ENCODE measurements at places on chromosomes 12 and 14.

- no peak for DNase-seq
These were observed 80.9 kb downstream of the HECTD1 start for GRCh38 chr14:31126680-31127079.

- no peak for DNase-seq
These were observed 262.7 kb upstream of the ALG10B start for GRCh38 chr12:38053655-38054464.

DNA sequence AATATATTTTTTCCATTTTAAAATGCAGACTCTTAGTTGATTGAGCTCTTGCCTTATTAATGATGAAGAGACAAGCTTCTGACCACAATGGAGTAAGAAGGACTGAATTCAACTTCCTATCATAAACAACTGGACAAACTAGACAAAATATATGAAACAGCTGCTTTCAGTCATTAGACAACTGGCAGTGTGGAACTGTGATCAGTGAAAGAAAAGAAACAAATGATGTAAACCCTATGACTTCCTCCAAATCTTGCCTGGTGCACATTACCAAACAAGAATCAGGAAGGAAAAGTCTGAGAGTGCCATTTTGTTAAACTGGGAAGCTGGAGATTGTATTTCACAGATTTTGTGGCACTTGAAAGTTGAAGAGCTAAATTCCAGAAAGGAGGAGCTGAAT, 154.7 kb upstream of the ATXN7L3B start:
- no peak for DNase-seq

GRCh38 chr12:113418213-113418879, 3.8 kb upstream of the SDSL start:
- no peak for DNase-seq

DNA sequence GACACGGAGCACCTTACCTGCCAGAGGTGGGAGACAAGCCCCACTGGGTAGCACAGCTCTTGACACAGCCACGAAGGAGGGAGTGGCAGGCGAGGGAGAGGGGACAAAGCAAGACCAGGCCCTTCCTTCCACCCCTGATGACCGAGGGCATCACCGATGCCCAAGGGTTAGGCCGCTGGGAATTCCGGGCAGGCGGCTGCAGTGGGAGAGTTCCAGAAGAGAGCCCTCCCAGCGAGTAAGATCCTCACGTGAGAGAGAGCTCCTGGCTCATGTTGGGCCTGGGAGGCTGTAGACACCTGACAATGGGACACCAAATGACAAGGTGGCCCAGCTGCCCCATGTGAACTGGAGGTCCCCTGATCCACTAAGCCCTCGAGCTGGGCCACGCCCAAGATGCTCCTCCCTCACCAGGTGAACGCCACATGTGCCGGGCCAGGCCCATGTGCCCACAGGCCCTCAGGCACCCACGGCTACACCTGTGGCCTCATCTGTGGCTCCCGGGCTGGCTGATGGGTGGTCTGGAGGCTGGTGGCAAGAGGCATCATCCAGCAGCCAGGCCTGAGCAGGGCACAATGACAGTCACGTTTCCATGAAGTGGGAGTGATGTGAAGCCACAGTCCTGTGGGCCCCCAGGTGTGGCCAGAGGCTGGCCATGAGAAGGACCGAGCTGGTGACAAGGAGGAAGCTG, 32.1 kb upstream of the C14orf180 start:
- DNase-seq: no peak

GRCh38 chr12:30613119-30613830, 82.4 kb downstream of the IPO8 start:
- no peak for DNase-seq

DNA sequence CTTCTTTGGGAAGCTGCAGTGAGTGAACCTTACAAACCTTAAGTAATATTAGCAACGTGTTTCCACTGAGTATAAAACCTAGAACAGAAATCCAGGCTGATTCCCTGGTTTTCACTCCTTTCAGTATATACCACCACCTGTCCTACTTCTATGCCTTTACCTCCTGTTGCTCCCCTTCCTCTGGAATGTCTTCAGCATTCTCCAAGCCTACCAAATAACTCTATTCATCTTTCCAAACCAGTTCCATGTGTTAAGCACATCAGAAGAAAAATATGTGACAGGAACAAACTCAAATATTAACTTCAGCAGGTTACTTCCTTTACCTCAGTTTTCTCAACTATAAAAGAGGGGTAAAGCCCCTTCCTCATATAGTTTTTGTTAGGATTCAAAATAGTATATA, 39.8 kb downstream of the LIMA1 start:
- no peak for DNase-seq

- DNase-seq: no peak
These were observed 27.4 kb upstream of the DYRK2 start for GRCh38 chr12:67621112-67621511.

DNA sequence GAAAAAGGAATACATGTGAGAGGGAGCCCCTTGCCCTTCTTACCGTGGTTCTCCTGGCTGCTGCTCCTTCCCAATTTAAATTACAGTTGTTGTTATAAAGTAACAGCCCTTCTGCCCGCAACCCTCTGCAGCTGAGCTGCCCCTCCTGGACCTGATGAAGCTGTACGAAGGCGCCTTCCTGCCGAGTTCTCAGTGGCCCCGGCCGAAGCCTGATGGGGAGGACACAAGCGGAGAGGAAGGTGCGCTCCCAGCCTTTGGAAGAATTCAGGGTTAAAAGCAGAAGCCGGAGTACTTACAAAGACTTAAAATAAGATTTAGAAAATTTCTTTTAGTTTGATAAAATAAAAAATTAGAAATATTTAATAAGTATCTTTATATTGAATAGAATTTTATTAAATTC, 55.2 kb downstream of the EP400 start:
- no peak for DNase-seq

DNA sequence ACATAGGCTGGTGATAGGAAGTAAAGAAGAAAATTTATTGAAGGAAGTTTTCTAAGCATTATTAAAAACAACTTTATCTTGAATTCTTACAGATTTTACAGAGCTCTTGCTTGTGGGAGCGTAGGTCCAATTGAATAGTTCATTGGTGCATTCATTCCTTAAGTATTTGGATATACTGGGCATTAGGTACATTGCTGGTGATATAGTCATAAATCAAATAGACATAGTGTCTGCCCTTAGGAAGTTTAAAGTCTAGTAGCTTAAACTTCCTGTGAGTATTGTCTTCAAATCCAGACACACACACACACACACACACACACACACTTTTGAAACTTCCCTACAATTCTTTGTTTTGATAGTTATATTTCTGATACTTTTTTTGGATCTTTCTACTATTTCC, 226.7 kb downstream of the FUT8 start:
- no peak for DNase-seq

DNA sequence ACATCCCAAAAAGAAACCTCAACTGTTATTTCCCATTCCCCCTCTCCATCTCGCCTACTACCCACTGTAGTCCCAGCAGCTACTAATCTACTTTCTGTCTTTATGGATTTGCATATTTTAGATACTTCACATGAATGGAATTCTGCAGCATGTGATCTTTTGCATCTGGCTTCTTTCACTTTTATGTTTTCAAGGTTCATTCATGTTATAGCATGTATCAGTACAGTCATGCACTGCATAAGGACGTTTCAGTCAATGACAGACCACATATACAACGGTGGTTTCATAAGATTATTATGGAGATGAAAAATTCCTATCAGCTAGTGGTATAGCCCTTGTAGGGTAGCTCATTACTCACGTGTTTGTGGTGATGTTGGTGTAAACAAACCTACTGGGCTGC, 24.5 kb downstream of the PCNX4 start:
- no peak for DNase-seq

- DNase-seq: no peak
These were observed 243.5 kb upstream of the DAAM1 start for GRCh38 chr14:58944968-58945356.

DNA sequence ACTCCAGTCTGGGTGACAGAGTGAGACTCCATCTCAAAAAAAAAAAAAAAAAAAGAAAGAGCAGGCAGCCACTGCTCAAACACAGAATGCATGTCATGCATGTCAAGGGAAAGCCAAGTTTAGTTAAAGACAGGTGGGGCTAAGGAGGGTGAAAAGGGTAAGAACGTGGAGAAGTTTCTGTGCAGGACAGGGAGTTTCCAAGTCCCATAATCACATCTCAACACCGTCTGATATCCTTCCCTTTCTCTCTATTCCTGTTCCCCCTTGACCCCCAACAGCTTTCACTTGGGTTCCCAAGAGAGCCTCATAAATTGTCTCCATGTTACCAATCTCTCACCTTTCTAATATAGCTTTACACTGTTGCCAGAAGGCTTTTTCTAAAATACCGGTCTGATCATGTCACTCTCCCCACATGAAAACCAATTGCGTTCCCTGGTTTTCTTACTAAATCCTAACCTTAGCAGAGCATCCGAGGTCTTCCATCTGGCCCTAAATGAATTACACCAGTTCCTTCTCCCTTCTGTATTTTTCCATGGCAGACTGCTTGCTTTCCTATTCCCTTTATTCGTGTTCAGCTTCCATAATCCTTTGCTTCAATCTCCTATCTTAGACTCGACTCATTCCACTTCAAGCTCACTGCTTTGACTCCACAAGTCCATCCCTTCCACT, 37.0 kb downstream of the LIMA1 start:
- DNase-seq: no peak

DNA sequence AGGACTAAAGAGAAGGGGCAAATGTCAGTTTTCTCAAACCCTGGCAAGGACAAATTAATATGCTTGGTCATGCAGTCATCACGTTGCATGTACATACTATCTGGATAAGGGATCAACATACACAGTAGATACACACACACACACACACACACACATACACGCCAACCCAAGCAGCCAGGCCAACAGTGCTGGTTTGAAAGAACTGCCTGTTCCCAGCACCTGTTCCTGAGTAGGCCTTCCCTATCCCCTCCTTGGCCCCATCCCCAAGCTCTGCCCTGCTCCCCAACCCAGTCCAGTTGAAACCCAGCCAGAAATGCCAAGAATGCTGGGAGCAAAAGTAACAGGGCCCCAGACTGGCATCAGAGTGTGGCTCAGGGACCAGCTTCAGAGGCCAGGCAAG, 4.4 kb downstream of the ITGA7 start:
- DNase-seq: no peak

DNA sequence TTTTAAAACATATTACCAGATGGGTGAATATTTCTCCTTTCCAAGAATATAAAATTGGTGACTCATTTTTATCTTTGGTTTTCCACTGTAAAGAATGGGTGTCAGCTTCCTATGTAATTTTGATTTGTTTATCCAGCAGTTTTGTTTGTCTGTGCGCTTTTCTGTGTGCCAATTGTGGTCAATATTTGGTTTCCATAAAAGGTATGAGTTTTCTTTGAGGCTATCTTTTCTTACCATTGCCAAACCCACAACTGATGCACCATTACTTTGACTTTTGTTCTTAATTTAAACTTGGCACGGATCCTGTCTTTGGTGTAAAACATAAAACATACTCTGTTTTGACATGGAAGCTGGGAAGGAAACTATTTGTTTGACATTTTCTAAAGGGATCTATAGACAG, 78.8 kb upstream of the NAV3 start:
- no peak for DNase-seq

GRCh38 chr12:28925719-28926376, 223.2 kb upstream of the FAR2 start:
- no peak for DNase-seq

GRCh38 chr12:115450710-115451109, 766.7 kb upstream of the TBX3 start:
- no peak for DNase-seq

- DNase-seq: no peak
These were observed 3.8 kb downstream of the TINF2 start for GRCh38 chr14:24238527-24239037.

DNA sequence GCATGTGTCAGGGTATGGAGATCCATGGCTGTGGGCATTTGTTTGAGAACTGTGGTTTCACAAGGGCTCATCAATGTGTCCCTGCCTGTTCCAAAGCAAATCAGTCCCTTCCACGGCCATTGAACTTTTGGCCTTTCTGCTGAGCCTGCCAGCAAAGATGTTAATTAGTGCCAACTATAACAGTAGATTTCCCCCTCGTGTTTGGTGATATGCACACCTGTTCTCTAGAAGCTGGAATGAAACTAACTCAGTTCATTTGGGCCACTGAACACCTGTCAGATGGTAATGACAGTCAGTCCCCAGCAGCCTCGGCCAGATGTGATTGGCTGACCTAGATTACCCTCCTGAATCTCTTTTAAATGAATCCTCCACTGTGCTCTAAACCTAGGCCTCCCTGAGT, 43.2 kb downstream of the IRAK3 start:
- no peak for DNase-seq

DNA sequence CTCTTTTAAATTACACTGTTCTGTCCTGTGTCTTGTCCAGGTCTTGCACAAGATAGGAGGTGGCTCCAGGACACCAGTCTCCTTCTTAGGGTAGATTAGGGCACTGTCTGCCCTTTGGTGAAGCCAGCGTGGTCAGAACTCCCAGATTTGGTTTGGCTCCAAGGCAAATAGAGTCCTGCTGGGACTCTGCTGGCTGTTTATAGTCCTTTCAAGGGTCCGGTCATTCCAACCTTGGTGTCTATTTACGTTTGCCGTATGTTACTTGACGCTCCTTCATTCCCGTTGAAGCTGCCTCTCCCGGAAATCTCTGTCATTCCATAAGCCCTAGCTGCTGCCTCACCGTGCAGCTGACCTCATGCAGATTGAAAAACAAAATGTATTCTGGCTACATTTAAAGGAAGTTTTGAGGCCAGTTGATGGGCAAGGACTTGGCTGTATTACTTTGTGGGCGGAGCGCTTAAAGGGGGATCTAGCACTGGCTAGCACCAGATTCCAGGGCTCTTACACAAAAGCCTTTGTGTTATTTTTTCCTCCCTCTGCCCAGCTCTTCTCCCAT, 180.6 kb downstream of the AKAP6 start:
- DNase-seq: no peak

DNA sequence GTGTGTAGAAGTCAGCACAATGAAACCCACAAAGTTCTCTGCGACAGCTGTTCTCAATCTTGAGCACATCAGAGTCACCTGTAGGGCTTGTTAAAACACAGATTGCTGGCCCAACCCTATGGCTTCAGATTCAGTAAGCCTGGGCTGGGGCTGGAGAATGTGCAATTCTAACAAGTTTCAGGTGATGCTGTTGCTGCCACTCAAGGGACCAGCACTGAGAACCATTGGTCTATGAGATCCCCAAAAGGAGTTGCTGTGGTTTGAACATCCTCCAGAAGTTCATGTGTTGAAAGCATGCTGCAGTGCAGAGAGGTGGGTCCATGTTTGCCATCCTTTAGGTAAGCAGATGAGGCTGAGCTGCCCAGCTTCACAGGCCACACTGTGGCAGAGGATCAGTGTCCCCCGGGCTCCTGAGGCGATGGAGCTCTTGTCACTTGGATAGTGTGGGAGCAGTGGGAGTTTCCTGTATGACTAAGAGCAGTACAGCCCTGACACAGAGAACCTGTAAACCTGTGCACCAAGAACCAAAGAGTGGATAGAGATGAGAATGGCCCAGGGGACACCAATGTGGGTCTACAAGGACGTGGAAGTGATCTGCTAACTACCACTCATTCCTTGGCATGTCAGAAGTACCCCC, 8.0 kb upstream of the RTRAF start:
- no peak for DNase-seq

DNA sequence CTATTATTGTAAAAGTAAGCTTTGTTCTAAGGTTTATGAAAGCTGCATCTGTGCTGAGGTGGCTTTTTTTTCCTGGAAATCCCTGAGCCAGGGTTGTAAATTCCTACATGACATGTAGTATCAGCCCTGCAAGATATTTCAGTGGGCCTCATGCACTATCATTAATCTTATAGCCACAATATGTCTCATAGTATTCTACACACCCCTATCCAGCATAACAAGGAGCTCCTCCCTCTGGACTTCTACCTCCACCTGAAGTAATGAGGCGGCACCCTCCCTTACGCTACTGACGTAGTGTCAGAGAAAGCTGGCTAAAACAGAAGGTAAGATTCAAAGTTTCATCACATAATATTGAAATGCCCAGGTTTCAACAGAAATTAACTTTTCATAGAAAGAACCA, 35.5 kb downstream of the SLC5A8 start:
- DNase-seq: no peak
